Vagina (tissue), 2 donors: ENCODE measurements at places on chromosomes 16 and 17.

GRCh38 chr16:51355195-51355594 lies 204.1 kb upstream of the SALL1 start:
- no peak for DNase-seq

DNA sequence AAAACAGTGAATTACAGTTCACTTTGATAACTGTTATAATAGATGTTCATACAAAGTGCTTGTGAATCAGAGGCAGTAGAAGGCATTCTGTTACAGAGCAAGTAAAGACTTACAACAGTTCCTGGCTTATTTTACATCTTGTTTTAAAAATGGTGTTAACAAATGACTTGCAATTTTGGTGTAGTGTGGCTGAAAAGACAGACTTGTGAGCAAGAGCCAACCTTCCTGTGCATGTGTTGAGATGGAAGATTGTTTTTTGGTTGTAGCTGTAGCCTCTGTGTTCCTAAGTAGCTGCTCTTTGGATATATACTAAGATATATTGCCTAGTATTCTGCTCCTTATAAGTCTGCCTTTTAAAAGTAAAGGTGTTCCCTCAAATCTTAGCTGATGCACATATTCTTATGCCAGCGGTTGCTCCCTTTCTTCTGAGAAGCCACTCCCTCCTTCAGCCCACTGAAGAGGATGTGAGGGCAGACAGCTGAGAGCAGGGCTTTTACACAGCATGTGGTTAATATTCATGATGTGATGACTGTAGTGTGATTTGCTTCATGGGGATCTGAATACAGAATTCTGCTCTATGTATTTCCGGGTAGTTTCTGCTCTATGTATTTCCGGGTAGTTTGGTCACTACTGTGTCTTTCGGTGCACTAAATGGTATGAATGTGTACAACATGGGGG lies 182.3 kb downstream of the PHKB start:
- no peak for DNase-seq

DNA sequence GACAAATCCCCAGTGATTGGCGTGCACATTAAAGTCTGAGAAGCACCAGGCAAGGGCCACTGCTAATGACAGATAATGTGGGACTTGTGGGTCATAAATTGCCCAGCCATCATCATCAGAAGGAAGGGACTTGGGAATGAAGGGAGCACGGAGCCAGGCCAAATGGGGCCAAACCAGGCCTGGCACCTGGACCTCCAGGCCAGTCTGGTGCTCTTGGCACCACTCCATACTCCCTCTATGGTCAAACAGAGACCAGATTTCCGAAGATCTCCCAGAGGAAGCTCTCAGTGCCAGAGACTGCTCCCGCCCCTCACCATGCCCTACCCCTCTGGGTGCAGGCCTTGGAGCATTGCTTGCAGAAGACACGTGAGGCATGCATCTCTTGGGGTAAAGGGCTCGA lies 142.2 kb downstream of the CCDC182 start:
- no peak for DNase-seq

GRCh38 chr17:77422748-77423113 lies 282.0 kb downstream of the SEC14L1 start:
- DNase-seq = no peak

GRCh38 chr17:59761385-59762048 lies 54.1 kb downstream of the VMP1 start:
- no peak for DNase-seq

DNA sequence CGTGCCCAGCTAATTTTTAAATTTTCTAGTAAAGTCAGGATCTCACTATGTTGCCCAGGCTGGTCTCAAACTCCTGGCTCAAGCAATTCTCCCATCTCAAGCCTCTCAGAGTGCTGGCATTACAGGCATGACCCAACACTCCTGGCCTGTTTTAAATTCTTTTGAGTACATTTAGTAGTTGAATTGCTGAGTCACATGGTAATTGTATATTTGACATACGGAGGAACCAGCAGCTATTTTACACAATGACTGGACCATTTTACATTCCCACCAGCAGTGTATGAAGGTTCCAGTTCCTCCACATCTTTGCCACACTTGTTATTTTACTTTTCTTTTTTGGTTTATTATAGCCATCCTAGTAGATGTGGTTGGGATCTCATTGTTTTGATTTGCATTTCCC lies 43.6 kb downstream of the RHOT1 start:
- no peak for DNase-seq

GRCh38 chr17:34623856-34624766 lies 44.7 kb downstream of the TMEM132E start:
- no peak for DNase-seq

- DNase-seq = no peak
Measured at GRCh38 chr17:19726631-19727376, 10.4 kb upstream of the SLC47A2 start.

DNA sequence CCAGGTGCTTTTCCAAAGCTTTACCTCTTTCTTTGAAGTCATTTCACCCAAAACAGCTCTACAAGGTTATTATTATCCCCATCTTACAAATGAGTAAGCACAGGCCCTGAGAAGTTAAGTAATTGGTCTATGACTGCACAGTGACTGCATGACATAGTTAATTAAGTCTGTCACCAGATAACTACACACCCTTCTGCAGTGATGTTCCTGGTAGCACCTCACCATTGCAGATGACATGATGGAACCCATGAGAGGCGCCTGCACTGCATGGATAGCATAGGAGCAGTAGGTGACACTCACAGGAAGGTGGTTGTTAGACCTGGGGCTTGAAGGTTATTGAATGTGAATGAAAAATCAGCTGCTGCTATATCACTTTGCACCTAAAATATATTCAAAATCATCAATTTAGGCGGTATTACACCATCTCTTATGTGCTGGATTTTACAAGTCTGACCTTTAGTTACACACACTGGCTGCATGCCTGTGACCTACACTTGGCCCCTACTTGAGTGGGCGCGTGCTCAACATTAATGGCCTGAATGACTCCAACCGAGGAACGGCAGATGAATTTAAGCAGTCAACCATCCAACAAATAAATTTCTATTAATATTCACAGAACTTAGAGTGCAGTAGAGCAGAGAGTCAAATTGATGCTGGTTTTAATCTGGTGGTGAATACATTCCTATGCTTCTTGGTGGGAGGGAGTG lies 239.6 kb downstream of the CDH11 start:
- no peak for DNase-seq

DNA sequence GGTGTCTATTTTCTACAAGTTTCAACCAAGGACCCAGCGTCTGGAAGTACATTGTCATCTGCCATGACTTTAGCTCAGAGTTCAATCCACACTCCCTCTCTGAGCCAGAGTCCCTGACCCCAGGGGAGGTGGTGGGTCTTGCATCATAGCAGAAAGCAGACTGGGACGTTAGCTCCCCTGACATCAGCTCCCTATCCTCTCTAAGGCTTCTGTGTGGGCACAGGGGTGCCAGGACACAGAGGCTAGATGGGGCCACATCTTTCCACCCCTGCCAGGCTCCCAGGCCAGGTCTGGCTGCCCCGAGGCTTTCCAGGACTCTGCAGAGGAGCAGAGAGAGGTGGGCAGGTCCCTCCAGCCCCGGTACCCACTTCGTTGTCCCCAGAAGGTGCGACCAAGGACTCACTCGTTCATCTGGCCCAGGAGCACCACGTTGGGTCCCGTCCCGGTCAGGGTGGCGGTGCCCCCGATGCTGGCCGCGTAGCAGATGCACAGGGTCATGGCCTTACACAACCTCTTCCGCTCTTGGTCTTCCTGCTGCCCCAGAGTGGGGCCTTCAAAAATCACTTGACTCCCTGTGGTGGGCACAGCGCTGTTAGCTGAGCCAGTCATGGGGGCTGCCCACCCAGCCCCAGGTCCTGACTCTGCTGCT lies 10.5 kb downstream of the SLC13A5 start:
- no peak for DNase-seq

- no peak for DNase-seq
Measured at GRCh38 chr16:77409311-77409710, 25.5 kb downstream of the ADAMTS18 start.

DNA sequence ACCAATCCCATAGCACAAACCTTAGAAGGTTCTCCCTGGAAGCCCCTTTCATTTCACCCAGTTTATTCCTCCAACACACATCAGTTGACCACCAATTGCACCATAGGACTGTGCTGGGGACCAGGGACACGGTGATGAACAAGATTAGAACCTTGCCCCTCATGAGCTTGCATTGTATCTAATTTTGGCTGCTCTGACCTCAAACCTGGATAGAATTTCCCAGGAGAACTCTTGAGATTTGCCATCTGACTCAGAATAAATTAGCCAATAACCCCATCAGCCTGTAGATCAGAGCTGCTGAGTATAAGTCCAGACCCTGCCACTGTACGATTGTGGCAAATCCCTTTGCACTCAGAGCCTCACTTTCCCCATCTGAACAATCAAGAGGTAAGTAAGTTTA lies 52.1 kb downstream of the CDH11 start:
- DNase-seq = no peak

- no peak for DNase-seq
Measured at GRCh38 chr16:90023078-90023447, 3.8 kb upstream of the DBNDD1 start.

GRCh38 chr16:117379-118365 lies 20.8 kb downstream of the NPRL3 start:
- no peak for DNase-seq

DNA sequence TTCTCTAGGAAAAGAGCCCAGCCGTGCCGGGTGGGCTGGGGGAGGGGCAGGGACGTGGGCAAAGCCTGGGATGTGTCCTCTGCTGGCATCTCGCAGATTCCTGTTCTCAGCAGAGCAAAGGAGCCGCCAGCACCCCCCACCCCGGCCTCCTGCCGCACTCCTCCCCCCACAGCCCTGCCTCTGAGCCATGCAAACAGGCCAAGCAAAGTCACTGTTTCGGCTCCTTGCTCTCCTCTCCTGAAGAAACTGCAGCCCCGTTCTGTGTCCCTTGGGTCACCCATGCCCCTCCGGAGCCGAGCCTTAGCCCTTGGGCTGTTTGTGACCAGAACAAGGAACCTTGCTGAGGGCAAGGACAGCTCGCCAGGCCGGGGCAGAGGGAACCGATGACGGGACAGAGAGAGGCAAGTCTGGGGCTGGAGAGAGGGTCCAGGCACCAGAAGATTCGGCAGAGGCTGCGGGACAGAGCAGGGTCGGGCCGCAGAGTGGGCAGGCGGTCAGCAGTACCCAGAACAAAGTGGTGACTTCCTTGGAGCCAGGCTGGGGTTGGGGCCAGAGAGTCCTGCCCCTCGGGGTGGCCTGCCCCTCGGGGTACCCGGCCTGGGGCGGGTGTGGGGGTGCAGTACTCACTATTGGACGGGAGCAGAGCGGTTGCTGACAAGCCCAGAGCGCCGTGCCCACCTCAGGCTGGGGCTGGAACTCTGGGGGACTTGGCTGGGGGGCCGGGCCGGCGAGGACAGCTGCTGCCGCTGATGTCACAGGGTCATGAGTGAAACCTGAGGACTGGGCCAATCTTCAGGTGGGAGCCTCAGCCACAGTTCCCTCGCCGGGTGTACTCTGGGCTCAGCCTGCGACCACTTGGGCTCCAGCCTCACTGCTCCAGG lies 9.2 kb upstream of the PRR29 start:
- no peak for DNase-seq

GRCh38 chr17:53470626-53471025 lies 352.1 kb upstream of the KIF2B start:
- DNase-seq = no peak

DNA sequence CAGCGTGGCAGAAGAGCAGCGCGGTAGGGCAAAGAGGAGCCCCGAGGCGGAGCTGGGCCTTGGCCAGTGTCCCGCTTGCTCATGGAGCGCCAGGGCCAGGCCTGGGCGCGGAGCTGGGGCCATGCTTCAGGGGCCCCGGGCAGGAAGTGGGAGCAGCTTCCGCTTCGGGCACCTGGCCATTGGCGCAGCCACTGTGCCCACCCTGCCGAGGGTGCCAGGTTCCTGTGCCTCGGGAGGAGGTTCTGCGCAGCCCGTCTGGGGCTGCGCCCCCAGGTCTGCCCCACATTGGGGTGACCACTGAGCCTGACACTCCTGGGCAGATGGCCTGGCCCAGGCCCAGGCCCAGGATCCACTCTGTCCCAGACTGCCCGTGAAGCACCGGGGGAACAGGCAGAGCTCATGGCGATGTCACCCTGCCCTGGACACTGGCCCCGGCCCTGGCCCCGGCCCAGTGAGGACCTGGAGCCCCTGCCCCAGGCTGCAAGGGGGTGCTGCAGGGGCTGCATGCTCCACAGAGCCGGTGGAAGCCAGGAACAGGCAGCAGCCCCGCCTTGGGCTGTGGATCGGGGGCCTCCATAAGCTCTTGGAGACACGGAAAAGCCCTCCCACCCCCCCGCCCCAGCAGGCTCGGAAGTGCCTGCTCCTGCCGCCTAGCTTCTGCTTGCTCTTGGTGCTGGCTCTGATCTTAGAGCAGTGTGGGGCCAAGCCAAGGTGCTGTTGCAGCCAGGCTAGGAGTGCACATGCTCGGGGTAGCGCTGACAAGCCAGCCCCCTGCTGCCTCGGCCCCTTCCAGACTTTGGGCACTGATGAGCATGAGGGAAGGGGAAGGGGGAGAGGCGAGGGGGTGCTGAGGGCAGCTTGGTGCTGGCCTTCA lies 35.9 kb upstream of the FOXJ1 start:
- no peak for DNase-seq

GRCh38 chr17:681738-682529 lies 32.7 kb downstream of the VPS53 start:
- DNase-seq = no peak

DNA sequence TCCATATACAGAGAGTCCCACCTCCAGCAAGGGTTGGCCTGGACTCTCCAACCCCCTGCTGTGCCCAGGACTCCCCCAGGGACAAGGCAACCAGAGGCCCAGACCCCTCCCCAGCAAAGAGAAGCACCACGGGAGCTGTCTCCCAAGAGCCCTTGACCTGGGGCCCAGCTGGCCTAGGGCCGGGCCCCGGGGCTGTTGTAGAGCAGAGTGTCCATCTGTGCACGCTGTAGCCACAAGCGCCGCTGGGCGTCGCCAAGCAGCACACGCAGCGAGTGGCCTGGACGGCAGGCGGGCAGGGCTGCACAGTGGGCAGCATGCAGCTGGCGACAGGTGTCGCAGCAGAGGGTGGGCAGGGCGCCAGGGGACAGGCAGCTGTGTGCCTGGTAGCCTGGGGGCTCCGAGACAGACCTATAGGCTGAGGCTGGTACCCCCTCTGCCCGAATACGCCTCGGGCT lies 4.3 kb downstream of the SPATA2L start:
- DNase-seq = no peak

GRCh38 chr17:81806461-81807209 lies 2.7 kb downstream of the GCGR start:
- DNase-seq = no peak

DNA sequence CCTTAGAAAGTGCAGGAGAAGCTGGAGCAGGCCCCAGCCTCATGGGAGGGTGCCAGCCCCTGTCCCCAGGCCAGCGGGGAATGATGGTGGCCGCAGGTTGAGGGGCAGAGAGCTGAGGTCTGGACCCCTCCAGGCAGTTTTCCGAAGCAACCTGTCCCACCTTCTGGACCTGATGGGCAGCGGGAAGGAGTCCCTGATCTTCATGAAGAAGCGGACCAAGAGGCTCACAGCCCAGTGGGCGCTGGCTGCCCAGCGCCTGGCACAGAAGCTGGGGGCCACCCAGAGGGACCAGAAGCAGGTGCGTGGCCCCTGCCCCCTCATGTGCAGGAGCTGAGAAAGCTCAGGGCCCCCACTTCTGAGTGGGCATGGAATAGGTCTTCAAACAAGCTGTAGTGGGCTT lies 36.8 kb downstream of the MGAT5B start:
- no peak for DNase-seq

GRCh38 chr17:77926981-77927380 lies 31.5 kb upstream of the TNRC6C start:
- no peak for DNase-seq

GRCh38 chr16:85690469-85691064 lies 1.8 kb upstream of the GINS2 start:
- no peak for DNase-seq
